ENCODE measurements at places on chromosomes 1 and 21. TPM values are rescaled to one million over a fixed set of nuclear protein-coding genes. Genes with fewer than 3 reads are reported as not detected.

The MTFR1L gene
- 66.6 TPM for total RNA-seq

DNA sequence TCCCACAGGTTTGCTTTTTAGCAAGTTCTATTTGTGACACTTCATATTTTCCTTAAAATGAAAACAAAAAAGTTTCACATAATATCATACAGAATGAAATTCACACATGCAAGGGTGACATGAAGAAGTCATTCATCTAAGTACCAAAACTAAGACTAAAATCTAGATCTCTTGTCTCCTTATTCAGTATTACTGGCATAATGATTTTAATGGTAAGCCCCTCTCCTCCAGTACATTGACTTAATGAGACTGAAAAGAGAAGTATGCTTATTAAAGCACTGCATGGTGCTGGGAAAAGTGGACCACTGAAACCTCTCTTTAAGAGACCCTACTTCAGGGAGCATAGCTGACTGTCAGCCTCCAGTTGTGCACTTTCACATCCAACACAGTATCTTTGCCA, 99.5 kb downstream of the NEGR1 start:
- no peak for DNase-seq

DNA sequence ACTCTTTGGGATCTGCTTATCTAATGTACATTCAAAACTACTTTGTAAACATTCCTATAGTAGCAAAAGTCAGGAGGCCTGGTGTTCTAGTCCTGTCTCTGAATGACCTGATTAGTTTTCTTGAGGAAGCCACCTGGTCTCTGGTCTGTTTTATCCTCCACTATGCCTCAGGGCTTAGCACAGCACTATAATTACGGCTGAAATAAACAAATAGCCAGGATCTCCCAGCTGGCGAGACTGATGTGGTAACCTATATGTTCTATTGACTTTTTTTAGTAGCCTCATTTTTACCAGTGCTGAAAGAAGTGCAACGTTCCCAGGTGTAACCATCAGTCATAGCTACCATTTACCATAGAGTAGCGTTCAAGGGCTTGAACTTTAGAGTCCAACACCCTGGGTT, 24.2 kb upstream of the RPL11 start:
- DNase-seq: no peak

GRCh38 chr1:85462931-85463649, 1.9 kb downstream of the DDAH1 start:
- no peak for DNase-seq

GRCh38 chr1:78102916-78103315, 57.1 kb downstream of the GIPC2 start:
- no peak for DNase-seq

DNA sequence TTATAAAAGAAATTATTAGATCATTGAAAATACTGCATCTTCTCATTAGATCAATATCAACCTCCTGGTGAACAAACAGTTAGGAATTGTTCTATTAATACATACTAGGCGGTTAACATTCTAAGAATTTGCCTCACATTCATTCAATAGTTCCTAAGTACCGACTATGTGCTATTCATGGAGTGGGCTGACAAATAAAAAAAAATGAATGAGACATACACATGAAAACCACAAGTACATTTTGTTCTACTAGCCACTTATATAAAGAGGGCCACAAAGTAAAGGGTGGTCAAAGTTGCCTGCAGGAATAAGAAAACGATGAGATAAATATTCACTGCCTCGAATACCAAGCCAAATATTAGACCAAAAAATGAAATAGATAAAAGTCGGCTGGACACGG, 294.4 kb downstream of the SDCCAG8 start:
- no peak for DNase-seq

- DNase-seq: peak; percentile 46
Measured at GRCh38 chr1:216310776-216311175, 112.5 kb downstream of the USH2A start.

- DNase-seq: peak; percentile 81
Measured at GRCh38 chr21:33403786-33404585, 773 bp downstream of the IFNGR2 start.

DNA sequence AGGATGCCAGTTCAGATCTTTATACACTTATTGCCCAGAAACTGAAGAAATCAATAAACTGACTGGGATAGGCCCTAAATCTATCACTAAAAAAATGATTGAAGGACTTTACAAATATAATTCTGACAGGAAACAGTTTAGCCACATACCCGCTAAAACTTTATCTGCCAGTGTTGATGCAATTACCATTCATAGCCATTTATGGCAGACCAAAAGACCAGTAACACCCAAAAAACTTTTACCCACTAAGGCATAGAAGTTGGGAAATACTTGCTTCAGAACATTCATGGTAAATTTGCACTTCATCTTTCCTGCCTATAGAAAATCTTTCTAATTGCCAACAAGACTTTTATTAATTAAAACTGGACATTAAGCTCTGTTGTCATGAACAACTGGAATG, 15.0 kb upstream of the GPR25 start:
- DNase-seq: no peak

The ST6GALNAC3 gene
- total RNA-seq: 15.8 TPM

- no peak for DNase-seq
Measured at GRCh38 chr21:39088831-39089380, 94.3 kb downstream of the PSMG1 start.

The HFM1 gene
- 1.2 TPM for total RNA-seq

The FNDC10 gene
- total RNA-seq: 2.6 TPM

DNA sequence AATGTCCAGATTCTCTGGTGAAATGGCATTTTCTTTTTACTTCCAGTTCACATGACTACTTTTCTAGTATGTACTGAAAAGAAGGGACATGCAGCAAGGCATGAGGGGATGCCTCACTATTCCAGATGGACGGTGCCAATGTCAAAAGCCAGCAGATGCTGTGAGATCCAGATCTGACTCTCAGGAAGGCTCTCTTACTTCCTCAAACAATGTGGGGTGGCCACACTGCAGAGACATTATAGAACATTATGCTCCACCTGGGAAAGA, 17.7 kb downstream of the CRYZ start:
- DNase-seq: no peak

GRCh38 chr1:228022571-228023293, 15.9 kb downstream of the WNT3A start:
- DNase-seq: no peak

DNA sequence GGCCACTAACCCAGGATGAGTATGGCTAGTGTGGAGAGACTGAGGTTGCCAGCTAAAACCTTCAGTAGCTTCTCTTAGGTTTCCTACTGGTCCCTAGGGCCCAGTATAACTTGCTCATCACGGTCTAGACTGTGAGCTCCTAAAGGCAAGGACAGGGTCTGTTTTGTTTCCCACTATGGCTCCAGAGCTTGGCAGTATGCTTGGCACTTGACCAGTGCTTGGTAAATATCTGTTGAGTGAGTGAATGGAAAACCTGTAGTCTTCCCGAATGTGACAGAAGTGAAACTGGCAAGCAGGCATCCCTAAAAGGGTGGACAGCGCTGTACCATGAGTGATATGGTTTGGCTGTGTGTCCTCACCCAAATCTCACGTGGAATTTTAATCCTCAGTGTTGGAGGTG, 13.1 kb upstream of the PARS2 start:
- no peak for DNase-seq

- DNase-seq: peak; percentile 12
Measured at GRCh38 chr21:14773777-14774345, 227.7 kb upstream of the SAMSN1 start.

The AMIGO1 gene
- 8.5 TPM for total RNA-seq

GRCh38 chr1:30748098-30748698, 9.4 kb downstream of the LAPTM5 start:
- no peak for DNase-seq

DNA sequence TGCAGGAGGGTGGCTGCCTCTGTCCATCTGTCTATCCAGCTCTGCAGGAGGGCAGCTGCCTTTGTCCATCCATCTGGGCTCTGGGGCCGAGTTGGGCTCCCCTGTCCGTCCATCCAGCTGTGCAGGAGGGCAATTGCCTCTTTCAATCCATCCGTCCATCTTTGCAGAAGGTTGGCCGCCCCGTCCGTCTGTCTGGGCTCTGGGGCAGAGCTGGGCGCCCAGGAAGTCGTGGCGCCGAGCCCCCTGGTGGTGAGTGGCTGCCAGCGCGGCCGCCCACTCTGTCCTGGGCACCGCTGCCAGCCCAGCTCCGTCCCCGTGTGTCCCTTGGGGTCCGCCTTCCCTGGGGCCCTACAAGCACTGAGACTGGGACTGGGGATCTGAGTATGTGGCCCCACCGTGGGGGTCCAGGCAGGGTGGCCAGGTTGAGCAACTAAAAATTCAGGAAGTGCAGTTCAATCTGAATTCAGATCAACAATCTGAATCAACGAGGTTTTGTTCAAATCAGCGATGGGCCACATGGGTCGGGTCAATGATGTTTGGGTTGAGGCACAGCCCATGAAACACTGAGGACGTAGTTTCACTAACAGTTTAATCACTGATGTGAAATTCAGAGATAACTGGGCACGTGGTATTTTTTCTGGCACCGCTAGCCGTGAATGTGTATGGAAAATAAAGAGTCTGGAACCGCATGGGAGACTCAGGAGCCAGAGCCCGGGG, 99.1 kb upstream of the ACTRT2 start:
- DNase-seq: no peak

DNA sequence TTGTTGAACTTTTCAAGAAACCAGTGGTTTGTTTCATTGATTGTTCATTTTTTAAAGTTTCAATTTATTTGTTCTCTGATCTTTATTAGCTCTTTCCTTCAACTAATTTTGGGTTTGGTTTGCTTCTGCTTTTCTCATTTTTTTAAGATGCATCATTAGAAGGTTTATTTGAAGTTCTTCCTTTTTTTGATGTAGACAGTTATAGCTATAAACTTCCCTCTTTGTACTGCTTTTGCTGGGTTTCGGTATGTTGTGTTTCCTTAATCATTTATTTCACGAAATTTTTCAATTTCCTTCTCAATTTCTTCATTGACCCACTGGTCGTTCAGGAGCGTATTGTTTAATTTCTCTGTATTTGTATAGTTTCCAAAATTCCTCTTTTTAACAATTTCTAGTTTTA, 133.3 kb upstream of the GPR52 start:
- DNase-seq: no peak

The HOOK1 gene
- 55.4 TPM for total RNA-seq

The PLA2G2A gene
- total RNA-seq: 0.63 TPM

- DNase-seq: no peak
Measured at GRCh38 chr21:23949493-23949892, 1657.8 kb downstream of the MRPL39 start.

GRCh38 chr1:212024469-212025149, 10.7 kb downstream of the INTS7 start:
- DNase-seq: no peak

The AK5 gene
- total RNA-seq: 1.7 TPM

- DNase-seq: no peak
Measured at GRCh38 chr1:154178013-154178412, 13.9 kb downstream of the TPM3 start.

The GLIS1 gene
- 3.3 TPM for total RNA-seq

DNA sequence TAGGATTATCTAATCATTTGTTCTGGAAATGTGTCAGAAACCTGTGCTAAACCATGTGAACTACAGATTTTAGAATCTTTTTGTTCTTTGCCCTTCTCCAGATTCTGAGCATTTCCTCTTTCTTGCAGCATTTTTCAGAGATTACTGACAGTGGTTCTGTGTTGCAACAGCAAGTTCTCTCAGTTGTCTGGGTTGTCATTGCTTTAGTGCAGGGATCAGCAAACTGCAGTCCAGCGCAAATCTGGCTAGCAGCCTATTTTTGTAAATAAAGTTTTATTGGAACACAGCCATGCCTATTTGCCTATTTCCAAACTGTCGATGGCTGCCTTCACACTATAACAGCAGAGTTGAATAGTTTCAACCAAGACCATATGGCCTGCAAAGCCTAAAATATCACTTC, 66.3 kb upstream of the LRRC8D start:
- no peak for DNase-seq

The TMEM240 gene
- total RNA-seq: 1.9 TPM

The C1orf167 gene
- 4.2 TPM for total RNA-seq

The CASQ2 gene
- 2.3 TPM for total RNA-seq

The SERPINC1 gene
- 0.41 TPM for total RNA-seq

The KLHDC9 gene
- total RNA-seq: 21.9 TPM

DNA sequence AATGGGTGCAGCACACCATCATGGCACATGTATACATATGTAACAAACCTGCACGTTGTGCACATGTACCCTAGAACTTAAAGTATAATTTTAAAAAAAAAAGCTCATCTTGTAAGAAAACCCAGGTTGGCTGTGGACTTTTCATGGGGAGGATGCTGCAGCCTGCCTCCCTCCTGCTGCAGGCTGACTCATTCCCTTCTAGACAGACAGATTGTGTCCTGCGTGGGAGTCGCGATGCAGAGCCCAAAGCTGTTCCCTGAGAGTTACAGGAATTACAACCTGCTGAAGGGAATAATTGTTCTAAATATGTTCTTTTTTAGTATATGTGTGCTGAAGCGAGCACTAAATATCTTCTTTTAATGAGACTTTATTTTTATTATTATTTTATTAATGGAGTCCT, 93.2 kb downstream of the TBX19 start:
- no peak for DNase-seq

- DNase-seq: no peak
Measured at GRCh38 chr1:201750934-201751333, 78.0 kb upstream of the IPO9 start.

The TDRD5 gene
- 0.47 TPM for total RNA-seq

DNA sequence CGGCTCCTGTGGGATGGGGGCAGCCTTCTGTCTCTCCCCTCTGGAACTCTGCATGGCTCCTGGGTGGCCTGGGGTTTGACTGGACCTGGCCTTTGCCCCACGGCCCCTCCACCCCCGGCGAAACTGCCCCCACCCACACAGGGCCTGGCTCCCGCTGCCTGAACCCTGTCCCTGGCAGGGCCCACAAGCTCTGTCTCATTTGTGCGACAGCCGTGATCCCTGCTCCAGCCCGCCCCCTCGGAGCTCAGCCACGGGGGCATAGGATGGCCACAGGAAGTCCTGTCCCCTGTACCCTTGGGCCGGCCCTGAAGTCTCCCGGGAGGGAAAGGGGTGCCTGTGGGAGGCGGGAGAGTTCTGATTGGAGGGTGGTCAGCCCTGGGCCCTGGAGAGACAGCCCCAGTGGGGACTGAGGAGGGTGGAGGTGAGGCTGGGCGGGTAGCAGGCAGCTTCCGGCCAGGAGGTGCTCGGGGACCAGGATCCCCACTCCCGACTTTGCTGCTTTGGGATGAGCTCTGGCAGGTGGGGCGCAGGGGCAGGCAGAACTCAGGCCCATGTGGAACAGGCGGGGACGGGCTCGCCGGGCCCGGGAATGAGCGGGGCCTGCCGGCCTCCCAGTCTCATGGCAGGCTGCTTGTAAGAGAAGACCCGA, 45.1 kb downstream of the SLX9 start:
- DNase-seq: peak; percentile 17

The NBPF6 gene
- not detected for total RNA-seq

- peak; percentile 69 for DNase-seq
Measured at GRCh38 chr1:27296773-27297291, 25.1 kb upstream of the TMEM222 start.

DNA sequence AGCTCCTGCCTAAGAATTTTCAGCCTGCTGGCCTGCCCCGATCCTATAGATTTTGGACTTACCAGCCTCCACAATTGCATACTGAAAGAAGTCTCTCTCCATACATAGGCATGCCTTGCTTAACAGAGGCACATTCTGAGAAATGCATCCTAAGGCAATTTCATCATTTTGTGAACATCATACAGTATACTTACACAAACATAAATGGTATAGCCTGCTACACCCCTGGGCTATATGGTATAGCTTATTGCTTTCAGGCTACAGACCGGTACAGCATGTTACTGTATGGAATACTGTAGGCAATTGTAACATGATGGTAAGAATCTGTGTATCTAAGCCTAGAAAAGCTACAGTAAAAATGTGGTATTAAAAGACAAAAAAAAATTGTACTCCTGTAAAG, 174.7 kb downstream of the NRIP1 start:
- DNase-seq: no peak

The PROK1 gene
- total RNA-seq: not detected
